ENCODE measurements at places on chromosomes 7 and 10.
A peak's percentile ranks its signal among the peaks of the same experiment; 100 is the strongest.

GRCh38 chr7:70347463-70348254, 749.4 kb downstream of the AUTS2 start:
- DNase-seq: no peak

- DNase-seq: peak; percentile 45
Observed at GRCh38 chr7:5997210-5997808, 11.5 kb downstream of the PMS2 start.

- DNase-seq: no peak
Observed at GRCh38 chr7:33044986-33045385, 17.6 kb downstream of the NT5C3A start.

GRCh38 chr10:43197834-43198681, 59.8 kb downstream of the CSGALNACT2 start:
- no peak for DNase-seq

- no peak for DNase-seq
Observed at GRCh38 chr7:158016180-158017097, 571.2 kb downstream of the PTPRN2 start.

DNA sequence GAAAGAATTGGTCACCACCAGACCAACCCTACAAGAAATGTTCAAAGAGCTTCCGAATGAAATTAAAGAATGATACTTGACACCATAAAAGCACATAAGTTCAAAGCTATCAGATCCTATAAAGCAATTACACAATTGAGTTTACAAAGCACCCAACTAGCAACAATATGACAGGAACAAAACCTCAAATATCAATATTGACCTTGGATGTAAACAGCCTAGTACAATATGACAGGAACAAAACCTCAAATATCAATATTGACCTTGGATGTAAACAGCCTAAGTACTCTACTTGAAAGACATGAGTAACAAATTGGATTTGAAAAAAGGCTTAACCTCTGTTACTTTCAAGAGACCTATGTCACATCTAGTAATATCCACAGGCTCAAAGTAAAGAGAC, 1201.4 kb downstream of the XPNPEP1 start:
- no peak for DNase-seq

GRCh38 chr7:29779017-29779416, 27.3 kb upstream of the WIPF3 start:
- DNase-seq: no peak

DNA sequence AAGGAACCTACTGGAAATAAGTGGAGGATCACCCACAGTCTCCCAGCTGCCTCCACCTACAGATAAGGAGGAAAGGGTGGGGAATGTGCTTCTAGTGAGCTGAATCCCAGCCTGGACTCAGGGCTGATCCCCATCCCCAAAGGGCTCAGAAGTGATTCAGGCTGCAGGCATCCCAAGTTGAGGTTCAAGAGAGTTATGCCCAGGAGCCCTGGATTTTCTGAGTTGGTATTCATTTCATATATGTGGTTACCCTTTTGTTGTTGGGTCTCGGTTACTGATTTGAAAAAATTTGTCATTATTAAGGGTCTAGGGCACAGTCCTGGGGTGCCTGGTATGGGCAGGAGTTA, 30.0 kb upstream of the SRGN start:
- no peak for DNase-seq

GRCh38 chr10:105769248-105770184, 1128.4 kb downstream of the SORCS3 start:
- no peak for DNase-seq

GRCh38 chr7:97024209-97025129, at the start of gene DLX5:
DLX5 (minus strand) TSS chr7:97024831; CDS start chr7:97024623, 208 bp downstream.
- DNase-seq: no peak

- DNase-seq: no peak
Observed at GRCh38 chr10:123427165-123427786, 238.9 kb upstream of the GPR26 start.

GRCh38 chr10:60732198-60732806, 46.0 kb upstream of the CDK1 start:
- peak; percentile 35 for DNase-seq

- no peak for DNase-seq
Observed at GRCh38 chr10:58888957-58889356, 287.5 kb upstream of the PHYHIPL start.

GRCh38 chr7:103686064-103686463, 240.1 kb upstream of the SLC26A5 start:
- no peak for DNase-seq

DNA sequence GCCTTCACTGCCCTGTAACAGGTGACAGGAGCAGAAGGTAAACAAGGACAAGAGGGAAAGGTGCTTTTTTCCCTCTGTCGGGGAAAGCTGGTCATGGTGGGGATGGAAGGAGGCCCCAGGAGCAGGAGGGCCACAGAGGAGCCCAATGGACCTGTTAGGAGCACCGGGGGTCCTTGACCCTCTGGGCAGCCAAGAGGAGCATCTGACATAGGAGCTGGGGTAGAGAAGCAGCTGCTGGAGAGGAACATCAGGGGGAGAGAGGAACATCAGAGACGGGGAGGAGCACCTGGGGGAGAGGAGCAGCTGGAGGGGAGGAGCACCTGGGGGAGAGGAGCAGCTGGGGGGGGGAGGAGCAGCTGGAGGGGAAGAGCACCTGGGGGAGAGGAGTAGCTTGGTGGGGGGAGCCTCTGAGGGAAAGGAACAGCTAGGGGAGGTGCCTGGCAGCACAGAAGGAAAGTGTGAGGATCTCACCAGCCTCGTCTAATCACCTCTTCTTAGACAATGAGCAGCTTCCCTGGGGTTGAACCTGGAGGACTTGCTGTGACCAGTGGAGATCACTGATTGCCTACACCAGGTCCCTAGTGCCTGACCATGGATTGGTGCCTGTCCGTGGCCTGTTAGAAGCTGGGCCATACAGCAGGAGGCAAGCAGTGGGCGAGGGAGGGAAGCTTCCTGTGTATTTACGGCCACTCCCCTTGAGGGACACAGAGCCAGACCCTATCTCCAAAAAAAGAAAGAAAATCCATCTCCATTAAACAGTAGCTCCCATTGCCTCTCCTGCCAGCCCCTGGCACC, 37.6 kb downstream of the JAKMIP3 start:
- DNase-seq: no peak

- DNase-seq: no peak
Observed at GRCh38 chr10:132199854-132200311, 13.1 kb downstream of the DPYSL4 start.

DNA sequence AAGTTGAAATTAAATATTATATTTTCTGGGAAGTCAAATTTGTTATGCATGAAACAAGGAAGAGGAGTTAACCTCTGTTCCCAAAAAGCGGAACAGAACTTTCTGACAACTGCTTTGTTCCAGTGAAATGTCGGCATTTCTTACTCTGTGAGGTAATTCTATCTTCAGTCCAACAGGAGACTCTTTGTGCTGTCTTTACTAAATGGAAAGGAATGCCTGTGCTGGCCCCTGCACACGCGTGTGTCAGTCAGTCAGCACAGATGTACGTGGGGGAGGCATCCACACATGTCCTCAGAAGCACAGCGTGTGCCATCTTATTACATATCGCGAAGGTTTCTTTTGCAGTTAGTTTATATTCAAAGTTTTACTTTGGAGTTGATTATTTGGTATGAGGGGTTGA, 37.5 kb downstream of the NET1 start:
- DNase-seq: no peak

GRCh38 chr7:82039621-82040020, 269.8 kb upstream of the HGF start:
- no peak for DNase-seq

DNA sequence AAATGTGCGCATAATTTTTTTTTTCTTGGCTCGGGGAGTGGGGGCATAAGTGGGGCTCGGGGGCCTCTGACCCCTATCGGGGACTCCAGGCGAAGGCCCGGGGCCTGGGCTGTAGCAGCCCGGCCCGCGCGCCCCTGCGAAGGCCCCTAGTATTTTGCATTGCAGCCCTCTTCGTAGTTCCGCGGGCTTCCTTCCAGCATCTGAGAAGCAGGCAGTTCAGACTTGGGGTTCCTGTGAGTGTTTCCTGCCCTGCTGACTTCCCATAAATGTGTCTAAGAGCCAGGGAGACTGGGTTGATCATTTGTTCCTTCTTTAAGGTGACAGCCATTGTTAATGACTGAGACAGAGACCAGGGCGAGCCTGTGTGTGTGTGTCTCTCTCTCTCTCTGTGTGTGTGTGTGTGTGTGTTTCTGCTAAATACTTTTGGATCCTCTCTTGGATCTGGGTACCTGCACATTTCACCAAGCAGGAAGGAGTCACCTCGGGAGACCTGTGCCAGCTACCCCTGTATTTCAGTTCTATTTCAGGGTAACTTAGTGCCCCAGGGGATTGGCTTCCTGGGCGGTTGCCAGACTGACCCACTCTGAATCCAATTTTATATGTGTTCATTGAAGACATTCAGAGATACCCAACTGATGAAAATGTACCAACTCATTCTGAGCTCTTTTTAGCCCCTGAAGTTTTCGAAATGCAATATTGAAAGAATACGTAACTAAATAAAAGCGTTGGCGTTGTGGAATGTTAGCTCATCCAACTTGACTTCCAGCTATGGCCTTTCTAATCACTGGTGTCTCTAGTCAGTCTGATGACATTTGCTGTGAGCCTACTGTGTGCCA, 805 bp downstream of the MSRB2 start:
- DNase-seq: peak; percentile 29

GRCh38 chr7:131431289-131431688, 103.6 kb downstream of the MKLN1 start:
- DNase-seq: no peak

- peak; percentile 22 for DNase-seq
Observed at GRCh38 chr7:77651575-77652162, 44.6 kb upstream of the RSBN1L start.

DNA sequence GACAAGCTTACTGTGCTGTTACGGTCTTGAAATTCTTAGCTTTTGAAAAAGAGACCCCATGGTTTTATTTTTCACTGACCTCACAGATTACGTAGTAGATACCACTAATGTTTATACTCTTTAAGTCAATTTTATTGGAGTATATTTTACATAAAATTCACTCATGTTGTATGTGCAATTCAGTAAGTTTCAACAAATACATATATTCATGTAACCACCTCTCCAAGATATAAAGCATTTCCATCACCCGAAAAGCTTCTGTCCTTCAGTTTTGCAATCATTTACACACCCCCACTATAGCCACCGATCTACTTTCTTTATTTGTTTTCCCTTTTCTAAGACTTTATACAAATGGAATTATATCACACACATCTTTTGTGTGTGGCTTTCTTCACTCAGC, 199.2 kb downstream of the PHF14 start:
- DNase-seq: no peak

DNA sequence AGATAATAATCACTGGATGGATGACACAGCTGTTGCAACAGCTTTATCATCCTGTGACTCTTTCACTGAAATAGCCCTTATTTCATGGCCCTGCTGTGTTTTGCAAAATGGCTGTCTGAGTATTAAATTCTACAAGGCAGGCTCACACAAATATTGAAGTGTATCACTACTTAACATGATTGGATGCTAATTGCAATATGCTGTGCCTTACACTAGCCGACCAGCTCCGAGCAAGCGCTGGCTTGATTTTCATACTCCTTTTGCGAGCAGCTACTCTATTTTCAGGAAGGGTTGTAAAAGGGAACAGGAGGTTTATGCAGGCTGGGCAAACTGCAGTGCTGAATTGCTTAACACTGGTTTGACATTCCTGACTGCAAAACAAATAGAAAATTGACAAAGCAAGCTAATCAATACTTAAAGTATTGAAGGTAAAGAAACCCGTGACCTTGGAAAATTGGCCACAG, 121.6 kb downstream of the CACNB2 start:
- no peak for DNase-seq

DNA sequence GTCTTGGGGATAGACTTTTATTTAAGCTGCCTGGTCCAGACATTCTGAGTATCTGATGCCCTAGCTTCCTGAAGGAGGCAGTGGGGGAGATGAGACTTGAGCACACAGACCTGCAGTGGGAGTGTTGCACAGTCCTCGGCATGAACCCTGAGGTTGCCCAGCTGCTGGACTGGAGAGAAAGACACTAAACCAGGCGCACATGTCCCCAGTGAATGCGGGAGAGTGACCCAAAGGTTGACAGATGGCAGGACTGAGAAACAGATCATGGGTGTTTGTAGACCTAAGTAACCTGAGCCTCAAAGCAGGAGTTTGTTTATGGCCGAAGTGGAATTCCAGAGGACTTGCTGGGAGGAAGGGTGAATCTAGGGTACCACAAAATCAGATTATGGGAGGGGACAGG, 15.7 kb upstream of the MSRB2 start:
- DNase-seq: no peak

GRCh38 chr7:67343572-67343971, 346.9 kb downstream of the TYW1 start:
- no peak for DNase-seq

- DNase-seq: peak; percentile 22
Observed at GRCh38 chr10:11017570-11018431, at the start of gene CELF2. CELF2 (plus strand) TSS chr10:11017872; CDS start chr10:11018090, 218 bp downstream.

- DNase-seq: no peak
Observed at GRCh38 chr7:96675548-96675947, 34.1 kb downstream of the SEM1 start.

- DNase-seq: no peak
Observed at GRCh38 chr10:43688348-43688892, 39.7 kb upstream of the ZNF32 start.

GRCh38 chr7:136067277-136067676, 90.1 kb upstream of the MTPN start:
- no peak for DNase-seq

GRCh38 chr10:1213252-1214070, 157.3 kb downstream of the WDR37 start:
- DNase-seq: no peak

GRCh38 chr10:115084277-115084850, 8.8 kb upstream of the ATRNL1 start:
- DNase-seq: no peak

GRCh38 chr7:378041-378420, 88.1 kb downstream of the FOXL3 start:
- DNase-seq: no peak

- peak; percentile 30 for DNase-seq
Observed at GRCh38 chr7:23680414-23681405, 711 bp downstream of the FAM221A start.

- no peak for DNase-seq
Observed at GRCh38 chr7:87704590-87704989, 76.4 kb downstream of the RUNDC3B start.

GRCh38 chr10:5658871-5659618, 7.3 kb downstream of the ASB13 start:
- DNase-seq: no peak

DNA sequence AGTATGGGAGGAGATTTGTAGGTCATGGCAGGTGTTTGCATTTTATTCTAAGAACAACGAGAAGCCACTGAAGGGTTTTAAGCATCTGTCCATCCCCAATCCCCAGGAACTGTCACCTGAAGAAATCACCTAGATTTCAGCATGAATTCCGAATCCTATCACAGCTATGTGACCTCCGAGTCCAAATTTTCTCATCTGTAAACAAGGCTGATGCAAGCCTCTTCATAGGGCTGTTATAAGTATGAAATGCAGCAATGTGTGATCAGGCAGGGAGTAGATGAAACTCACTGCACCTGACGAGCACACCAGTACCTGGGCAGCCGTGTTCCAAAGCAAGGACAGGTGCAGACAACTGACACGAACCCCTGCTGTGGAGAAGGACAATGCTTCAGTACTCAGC, 14.0 kb downstream of the HABP2 start:
- DNase-seq: no peak

- no peak for DNase-seq
Observed at GRCh38 chr7:37109843-37110242, 338.8 kb downstream of the ELMO1 start.

All from T-cell (primary cell).